ENCODE measurements at places on chromosomes 16 and 17.

DNA sequence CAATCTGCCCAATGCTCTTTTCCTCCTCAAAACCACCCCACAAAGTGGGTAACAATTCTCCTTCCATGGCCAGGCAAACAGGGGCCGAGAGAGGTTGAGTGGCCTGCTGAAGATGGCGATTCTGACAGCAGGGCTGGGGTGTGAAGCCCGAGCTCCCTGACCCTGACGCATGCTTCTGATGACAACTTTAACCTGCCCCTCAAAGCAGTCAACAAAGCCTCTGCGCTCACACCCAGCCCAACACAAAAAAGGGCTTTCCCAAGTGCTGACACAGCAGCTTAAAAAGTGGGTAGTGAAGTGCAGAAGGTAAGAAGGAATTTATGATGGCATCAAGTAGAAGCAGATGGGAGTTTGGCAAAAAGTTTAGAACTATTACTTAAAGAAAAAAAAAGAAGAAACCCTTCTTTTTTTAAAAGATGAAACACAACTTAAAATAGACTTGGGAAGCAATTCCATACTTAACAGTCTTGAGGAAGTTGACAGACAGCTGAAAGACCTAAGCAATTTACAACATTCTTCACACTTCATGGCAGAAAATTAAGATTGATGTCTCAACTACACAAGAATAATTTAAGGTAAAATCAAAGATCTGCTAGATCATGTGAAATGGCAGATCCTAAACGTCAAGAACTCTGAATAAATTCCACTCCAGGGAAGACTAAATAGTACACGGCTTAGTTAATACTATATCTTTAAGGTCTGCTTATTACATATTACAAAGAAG, 133.9 kb downstream of the PARN start:
- DNase-seq: no peak

- DNase-seq: no peak
Measured at GRCh38 chr16:49621241-49622083, 234.4 kb downstream of the ZNF423 start.

GRCh38 chr17:1943436-1943831, 81.7 kb downstream of the RTN4RL1 start:
- DNase-seq: no peak

GRCh38 chr17:42221886-42222745, 27.8 kb upstream of the GHDC start:
- DNase-seq: peak; percentile 69

- no peak for DNase-seq
Measured at GRCh38 chr17:52477824-52478699, 319.5 kb upstream of the CA10 start.

GRCh38 chr17:7021993-7022778, 664 bp upstream of the BCL6B start:
- peak; percentile 93 for DNase-seq

- no peak for DNase-seq
Measured at GRCh38 chr17:80827646-80828643, 163.7 kb upstream of the CHMP6 start.

GRCh38 chr16:12084436-12084835, 107.9 kb downstream of the SNX29 start:
- DNase-seq: no peak

DNA sequence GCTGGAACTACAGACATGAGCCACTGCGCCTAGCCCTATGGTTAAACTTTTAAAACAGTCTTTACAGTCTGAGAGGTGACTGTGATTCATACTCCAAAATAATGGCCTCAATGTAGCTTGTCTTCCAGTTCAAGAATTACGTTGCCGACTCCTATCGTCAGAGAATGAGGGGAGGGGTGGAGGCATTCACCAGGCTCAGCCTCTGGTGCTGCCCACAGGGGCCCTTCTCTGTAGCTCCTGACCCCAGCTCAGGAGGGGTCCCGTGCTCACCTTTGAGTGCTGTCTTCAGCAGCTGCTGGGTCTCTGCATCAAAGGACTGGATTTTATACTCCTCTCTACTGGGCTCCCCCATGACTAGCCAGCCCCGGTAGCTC, 1.2 kb downstream of the MIF4GD start:
- no peak for DNase-seq

DNA sequence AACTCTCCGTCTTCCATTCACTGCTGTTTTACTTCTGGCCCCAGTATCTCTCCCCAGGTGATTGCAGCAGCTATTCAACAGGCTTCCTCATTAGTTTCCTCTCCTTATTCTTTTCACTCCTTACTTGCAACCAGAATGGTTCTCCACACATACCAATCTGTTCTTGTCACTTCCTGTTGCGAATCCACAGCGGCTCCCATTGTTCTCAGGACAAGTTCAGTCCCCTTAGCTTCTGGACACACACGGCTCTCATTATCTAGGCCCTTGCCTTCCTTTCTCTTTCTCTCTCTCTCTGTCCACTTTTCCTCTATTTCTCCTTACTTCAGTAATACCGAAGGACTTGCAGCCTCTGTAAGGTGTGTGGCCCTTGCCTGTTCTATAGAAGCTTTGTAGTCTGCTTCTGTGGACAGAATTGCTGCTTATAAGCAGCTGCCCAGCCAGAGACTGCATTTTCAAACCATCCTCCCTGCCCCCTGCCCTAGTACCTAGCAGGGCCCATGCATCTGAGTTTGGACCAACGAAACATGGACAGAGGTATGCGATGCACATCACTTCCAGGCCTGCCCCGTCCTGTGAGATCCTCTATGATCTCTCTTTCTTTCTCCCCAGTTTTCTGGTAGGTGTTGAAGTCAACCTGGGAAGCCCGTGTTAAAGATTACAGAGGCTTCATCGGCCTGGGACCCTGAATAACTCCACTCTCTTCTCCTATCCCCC, 45.7 kb downstream of the VAT1L start:
- peak; percentile 66 for DNase-seq

GRCh38 chr16:64206862-64207261, 915.0 kb downstream of the CDH11 start:
- peak; percentile 9 for DNase-seq

DNA sequence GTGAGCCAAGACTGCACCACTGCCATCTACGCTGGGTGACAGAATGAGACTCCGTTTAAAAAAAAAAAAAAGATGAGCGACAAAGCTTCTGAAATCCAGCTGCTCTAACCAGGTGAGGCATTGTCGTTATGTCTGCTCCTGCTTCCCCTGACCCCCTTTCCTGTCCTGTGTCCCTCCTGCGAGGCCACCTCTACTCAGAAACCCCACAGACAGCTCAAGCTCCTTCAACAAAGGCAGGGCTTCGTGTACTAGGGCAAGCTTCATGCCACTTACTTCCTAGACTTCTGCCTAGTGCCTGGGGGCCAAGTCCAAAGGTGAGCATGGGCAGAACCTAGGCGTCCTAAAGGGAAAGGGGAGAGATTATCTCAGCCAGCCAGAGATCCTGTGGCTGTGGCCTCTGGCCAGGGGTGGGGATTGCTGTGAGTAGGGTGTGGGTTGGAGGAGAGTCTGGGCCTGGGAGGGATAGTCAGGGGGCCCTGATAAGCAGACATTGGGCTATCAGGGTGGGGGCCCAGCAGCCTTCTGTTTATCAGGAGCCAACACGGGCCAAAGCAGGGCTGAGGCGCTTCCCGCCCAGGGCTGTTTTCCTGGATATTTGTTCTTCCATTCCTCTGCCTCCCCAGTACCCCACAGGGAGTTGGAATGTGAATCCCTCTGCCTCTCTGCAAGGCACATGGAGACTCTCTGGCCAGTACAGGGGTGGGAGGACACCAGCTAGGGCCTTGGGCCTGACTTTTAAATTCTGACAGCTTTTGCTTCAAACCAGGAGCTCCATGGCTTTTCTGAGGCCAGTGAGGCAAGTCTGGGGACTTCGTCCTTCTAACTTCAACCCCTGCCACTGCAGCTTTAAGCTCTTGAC, 10.4 kb downstream of the ERAL1 start:
- no peak for DNase-seq

GRCh38 chr16:35559911-35560636, 2100.7 kb downstream of the TP53TG3F start:
- no peak for DNase-seq

GRCh38 chr16:9360075-9360474, 268.6 kb downstream of the HAPSTR1 start:
- no peak for DNase-seq

DNA sequence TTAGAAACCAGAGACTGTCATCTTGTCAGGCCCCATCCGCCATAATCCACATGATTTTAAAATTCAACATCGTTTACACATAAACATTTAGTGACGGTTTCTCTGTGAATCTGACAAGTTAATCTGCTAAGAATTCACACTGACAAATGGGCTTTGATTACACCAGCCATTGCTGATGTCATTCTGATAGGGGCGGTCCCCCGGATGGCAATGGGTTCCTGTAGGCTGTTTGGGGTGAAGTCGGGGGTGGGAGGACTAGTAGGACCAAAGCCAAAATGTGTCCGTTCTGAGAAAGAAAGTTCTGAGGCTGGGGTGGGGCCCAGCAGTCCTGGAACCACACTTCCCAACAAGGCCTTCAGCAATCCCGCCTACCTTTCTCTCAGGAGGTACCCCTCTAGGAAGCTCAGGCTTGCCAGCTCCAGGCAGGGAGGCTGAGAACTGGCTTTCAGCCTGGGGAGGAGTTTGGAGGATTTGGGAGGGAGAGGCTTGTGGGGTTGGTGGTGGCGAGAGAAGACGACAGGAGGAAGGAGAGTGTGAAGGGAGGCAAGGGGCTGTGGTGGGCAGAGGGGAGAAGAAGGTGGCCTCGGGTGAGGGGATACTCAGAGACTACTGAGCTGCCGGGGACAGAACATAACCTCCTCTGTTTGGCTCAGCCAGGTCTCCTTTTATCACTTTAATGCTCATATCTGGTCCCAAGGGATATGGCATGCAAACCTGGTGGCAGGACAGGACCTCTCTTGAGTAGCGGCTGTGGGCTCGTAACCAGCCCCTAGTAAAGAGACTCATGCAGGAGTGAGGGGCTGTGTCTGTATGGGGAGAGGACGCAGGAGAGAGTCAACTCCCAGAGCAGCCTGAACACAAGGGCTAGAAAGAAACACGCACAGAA, 8.6 kb downstream of the HIC1 start:
- DNase-seq: no peak

- DNase-seq: no peak
Measured at GRCh38 chr16:4463522-4464163, 10.8 kb downstream of the NMRAL1 start.

DNA sequence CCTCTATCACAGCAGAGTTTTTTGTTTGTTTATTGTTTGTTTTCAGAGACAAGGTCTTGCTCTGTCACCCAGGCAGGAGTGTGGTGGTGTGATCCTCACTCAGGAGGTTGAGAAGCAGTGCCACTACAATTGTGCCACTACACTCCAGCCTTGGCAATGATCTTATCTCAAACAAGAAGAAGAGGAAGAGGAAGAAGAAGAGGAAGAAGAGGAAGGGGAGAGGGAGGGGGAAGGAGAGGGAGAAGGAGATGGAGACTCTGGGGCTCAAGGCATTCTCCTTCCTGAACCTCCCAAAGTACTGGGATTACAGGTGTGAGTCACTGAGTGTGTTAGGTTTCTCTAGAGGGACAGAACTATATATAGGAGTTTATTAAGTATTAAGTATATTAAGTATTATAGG, 17.1 kb upstream of the C17orf58 start:
- no peak for DNase-seq

All from AG20443 (cell line).